ENCODE measurements at places on chromosomes 1 and 21.

GRCh38 chr1:162605225-162605927, 26.9 kb upstream of the DDR2 start:
- DNase-seq, result no peak

- no peak for DNase-seq
Observed at GRCh38 chr1:30933874-30934252, 25.3 kb upstream of the SDC3 start.

DNA sequence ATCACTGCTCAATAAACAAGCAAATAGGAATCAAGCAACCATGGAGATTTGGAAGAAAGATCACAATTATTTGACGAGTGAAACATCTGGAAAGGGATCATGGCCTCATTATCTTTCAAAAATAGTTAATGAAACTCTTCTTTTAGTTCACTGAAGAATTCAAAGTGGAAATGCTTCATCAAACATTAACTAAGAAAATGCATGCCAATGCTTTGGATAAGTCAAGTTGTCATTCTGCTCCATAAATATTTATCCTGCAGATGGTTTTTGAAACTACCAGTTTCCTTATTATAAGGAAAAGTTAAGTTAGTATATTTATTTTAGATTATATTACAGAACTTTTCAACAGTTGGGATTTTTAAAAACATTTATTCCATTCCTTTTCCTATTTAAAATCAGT, 206.5 kb upstream of the ADGRL2 start:
- no peak for DNase-seq

DNA sequence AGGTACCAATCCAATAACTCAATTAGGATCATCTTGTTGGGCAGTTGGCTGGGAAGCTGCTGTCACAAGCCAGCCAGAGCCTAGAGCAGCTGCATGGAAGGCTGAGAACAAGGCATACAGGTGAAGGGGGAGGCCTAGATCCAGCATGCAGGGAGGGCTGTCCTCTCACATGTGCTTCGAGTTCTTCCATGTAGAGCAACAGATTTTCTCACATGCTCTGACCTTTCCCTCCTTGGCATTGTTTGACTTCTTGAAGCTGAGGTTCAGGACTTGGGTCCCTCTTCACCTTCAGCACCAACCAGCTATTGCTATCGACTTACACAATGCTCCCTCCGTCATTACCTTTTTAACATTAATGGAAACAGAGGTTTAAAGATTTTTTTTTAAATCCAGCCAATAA, 257.7 kb downstream of the ATG4C start:
- DNase-seq, result no peak

GRCh38 chr1:31643976-31644559, 608 bp downstream of the PEF1 start:
- DNase-seq, result no peak

GRCh38 chr1:153561466-153561985, 4.1 kb downstream of the S100A2 start:
- no peak for DNase-seq

GRCh38 chr1:93904228-93904627, 5.0 kb downstream of the GCLM start:
- DNase-seq, result no peak

DNA sequence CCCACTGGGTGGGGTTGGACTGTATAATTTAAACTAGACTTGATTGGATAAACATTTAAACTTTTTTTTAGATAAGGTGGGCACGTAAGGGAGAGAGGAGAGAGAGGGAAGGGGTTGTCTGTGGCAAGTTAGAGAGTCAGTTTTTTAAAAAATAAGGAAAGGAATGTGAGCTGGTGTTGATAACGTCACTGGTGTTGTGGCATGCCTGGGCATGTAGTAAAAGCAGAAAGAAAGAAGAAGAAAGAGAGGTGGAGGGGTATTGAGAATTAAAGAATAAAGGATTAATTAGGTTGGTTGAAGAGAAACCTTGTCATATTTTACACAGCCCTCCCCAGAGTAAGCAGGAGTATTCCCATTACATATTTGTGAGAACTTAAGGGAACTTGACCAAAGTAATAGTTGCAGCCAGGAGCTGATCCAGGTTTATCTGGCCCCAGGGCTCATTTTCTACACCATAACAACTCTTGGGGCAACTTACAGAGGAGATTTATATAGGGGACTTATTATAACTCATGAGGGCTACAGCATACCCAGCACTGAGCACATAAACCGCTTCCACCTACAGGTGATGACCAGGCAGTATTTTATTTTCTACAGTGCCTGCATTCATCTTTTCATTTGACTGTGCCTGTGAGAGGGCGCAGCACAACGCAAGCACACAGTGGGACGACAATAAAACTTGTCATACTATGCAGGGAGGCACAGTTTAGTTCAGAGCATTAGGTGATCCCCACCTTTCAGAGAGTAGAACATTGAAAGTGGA, 70.2 kb downstream of the CCDC30 start:
- no peak for DNase-seq

GRCh38 chr1:232306269-232306961, 323.5 kb downstream of the SIPA1L2 start:
- no peak for DNase-seq

DNA sequence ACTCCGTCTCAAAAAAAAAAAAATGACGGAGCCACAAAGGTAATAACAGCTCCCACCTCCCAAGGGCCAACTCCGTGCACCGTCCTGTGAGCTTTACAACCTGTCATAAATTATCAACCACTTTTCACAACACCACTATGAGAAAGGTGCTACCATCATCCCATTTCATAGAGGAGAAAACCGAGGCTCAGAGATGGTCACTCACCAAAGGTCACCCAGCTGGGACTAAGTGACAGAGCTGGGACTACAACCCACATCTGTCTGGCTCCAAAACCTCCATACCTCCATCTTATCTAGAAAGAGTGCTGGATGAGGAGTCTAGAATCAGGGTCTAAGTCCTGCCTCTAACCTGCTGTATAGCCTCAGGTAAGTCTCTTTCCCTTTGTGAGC, 43.6 kb upstream of the ECE1 start:
- no peak for DNase-seq

- no peak for DNase-seq
Observed at GRCh38 chr21:25334046-25334730, 273.1 kb downstream of the MRPL39 start.

DNA sequence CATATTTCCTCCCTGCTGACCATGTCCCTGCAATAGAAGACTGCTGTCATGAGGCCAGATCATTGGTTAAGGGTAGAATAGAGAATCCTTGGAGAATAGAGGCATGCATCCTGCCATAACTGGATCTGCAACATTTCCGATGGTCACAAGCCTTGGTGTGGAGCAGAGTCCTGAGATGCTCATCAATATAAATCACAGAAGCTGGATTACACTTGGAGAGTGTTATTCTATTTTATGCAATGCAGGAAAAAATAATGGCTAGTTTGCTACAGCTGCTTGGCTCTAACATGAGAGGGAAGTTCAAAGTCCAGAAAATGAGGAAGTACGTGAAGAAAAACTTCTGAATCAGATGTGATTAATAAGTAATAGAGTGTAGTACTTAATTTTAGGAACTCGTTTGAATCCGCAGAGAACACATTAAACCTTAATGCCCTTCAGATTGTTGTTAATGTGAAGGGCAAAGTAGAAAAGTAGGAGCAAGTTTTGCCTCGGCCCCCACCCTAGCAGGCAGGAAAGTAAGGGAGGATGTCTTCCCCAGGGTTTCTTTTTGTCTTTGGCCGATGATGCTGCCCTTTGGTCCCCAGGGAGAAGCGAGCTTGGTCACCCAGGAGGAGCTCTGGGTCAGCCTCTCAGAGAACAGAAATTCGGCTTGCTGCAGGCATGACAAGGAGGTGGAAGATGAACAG, 59.5 kb downstream of the KCNK1 start:
- DNase-seq, result no peak

GRCh38 chr1:80896781-80897356, 903.9 kb upstream of the ADGRL2 start:
- no peak for DNase-seq

DNA sequence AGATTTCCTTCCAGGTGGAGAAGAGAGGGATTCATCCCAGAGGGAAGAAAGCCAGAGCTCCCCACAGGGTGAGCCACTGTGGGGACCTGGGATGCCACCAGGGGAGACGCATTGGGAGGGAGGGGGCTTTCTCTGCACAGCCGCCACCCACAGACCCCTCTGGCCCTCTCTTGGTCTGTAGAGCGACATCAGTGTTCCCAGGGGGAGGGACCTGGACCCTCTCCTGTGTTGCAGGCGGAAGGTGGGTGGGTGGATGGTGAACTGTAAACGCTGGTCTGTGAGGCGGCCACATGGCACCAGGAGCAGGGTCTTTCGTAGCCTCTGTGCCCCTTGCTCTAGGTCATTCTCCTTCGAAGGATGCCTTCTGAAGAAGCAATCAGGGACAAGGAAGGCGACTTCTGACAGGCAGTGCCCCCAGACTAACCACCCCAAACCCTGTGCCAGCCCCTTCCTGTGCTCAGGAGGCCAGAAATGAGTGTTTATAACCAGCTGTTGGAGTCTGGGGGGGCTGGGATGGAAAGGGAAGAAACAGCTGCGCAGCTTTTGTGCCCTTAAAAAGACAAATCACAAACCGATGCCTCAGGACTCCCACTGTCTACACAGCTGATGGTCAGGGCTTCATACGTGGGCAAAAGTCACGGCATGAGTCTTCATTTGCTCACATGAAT, 121.4 kb upstream of the ZBTB40 start:
- no peak for DNase-seq

DNA sequence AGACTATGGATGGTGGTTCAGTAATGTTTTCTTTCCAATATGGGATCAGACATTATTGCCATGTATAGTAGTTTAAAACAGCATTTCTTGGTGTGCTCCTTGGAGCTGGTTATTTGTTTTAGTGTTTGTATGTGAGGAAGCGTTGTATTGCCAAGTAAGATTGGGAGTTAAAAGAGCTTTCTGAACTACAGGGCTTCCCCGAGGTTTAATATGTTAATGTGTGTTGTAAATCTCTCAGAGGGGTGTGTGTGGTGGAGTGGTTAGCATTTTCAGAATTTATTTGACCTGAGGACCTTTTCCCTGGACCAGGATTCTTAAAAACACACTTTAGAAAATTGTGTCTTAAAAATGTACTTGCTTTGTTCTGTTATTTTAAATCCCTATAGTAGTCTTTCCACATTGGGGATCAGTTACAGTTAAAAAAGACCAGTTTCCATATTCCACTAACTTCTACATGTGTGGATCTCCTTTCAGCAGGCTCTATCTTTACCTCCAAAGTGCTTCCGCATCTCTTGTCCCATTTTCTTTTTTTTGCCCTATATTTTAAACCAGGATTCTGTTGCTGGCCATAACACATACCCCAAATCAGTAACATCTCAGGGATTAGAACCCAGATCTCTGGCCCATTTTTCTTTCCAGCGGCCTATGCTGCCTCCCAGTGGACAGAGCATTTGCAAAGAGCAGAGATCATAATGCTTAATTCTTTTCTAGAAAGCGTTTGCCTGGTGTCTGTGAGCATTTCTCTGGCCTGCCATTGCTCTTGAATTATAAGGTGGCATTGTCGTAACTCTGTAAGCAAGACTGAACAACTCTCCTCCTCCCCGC, 58.6 kb downstream of the PBX1 start:
- no peak for DNase-seq

DNA sequence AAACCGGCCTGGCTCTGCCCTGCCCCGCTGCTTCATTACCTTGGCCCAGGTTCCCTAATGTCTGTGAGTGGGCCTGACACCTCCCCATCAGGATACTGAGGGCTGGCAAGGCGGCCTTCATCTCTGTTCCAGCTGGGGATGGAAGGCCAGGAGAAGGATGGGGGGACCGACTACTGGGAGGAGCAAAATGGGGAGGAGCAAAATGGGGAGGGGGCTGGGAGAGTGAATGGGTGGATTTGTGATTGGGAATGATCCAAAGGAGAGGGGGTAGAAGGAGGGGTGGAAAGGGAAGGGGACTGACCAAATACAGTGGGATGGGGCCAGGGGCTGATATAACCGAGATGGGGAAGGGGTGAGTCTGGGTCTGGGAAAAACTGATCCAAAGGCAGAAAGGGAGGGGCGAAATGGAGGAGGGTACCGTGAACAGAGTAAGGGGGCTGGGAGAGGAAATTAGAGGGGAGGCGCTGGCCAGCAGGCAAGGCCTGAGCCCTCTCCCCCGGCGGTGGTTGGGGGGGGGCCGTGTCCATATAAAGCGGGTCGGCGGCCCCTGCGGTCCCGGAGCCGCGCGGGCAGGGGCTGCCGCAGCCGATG, at the start of gene FOXE3:
Gene FOXE3, plus strand, starts transcription at position 558 of the 591 bp plus-strand sequence. Its CDS starts 31 bp downstream, at position 589.
- no peak for DNase-seq

DNA sequence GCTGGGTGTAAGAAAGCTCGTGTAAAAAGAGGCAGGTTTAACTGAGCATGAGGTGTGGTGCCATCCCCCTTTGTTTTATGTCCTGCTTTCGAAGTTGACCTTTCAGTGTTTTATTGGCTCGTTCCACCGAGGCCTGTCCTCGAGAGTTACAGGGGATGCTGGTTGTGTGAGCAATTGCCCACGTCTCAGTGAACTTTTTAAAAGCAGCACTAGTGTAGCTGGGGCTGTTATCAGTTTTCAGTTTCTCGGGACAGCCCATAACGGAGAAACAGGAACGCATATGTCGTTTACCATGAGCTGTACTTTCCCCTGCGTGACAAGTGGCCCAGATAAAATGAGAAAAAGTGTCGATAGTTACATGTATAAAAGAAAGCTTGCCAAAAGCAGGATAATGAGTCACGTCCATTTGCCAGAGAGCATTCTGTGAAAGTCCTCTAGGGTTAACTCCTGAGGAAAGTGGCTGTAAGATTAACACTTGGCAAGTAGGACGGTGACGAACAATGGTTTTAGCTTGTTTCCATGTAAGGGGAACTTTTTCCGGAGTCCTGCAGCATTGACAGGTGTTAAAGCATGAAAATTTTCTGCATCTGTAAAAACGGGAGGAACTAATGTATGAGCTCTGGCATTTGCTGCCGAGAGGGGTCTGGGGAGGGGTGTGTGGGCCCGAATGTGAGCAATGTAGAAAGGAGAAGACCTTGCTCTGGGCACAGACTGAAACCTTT, 7.8 kb upstream of the LRRC47 start:
- no peak for DNase-seq

GRCh38 chr1:157830887-157831286, 10.7 kb downstream of the CD5L start:
- no peak for DNase-seq

DNA sequence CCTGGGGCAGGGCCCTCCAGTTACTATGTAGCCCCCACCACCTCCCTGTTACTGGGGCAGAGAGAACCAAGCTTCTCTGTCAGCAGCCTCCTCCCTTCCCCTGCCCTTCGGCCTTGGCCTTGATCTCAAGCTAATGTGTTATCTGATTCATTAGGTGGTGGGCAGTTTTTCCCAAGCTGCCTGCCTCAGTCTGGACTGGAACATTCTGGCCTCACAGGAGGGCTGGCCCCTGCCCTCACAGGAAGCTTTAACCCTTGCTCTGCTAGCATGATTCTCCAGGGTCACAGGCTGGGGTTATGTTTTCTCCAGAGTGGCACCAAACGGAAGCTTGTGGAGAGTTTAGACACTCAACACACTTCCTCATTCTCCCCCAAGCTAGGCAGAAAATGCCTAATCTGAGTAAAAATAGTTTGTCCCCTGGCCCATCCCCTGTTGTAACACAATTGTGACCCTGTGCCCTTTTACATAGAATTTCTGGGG, 37.2 kb upstream of the SLC6A9 start:
- DNase-seq, result no peak

DNA sequence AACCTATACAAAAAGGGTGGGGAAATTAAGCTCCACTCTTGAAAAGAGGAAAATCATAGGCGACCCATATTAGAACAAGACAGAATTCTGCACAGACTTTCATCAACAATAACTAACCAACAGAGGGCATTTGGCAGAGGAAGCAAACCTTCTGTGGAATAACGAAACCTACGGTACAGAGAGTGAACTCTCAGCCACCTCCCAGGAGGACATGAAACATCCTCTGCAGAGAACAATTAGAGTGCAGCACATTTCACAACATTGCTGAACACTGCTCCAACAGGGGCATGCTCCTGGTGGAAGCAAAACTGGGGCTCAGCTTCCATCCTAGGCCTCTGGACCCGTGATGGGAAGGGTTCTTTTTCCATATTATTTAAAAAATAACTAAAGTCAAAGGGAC, 110.9 kb downstream of the KCNJ15 start:
- DNase-seq, result no peak

Measured in stimulated activated CD4-positive, alpha-beta T cell treated with anti-CD3 and anti-CD28 coated beads, Interleukin-4, amount 100 ng/mL, for 1 hour (primary cell).